ENCODE measurements at places on chromosomes 3 and 15.

GRCh38 chr15:55589287-55589686, 1.1 kb upstream of the PYGO1 start:
- peak; percentile 33 for DNase-seq

- DNase-seq = peak; percentile 93
Observed at GRCh38 chr3:134328147-134328591, 46.1 kb downstream of the AMOTL2 start.

- DNase-seq = no peak
Observed at GRCh38 chr3:23368731-23369130, 165.6 kb downstream of the UBE2E2 start.

GRCh38 chr3:54706738-54707137, 221.1 kb downstream of the LRTM1 start:
- DNase-seq = no peak

DNA sequence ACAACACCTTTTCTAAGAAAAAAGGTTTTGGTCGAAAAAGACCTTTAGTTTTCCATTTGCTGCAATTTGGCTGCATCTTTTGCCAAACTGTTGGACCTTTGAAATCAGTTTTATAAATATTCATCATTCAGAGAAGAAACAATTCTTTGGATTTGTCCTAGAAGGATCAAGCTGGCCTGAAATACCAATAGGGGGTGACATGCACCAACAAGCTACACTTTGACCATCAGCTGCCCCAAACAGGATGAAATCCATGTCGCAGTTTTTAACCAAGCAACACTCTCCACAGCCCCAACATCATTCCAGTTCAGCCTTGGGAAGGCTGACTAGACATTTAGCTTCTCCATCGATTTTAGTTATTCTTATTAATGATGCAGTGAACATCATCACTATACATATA, 9.8 kb downstream of the RPL15 start:
- peak; percentile 50 for DNase-seq

DNA sequence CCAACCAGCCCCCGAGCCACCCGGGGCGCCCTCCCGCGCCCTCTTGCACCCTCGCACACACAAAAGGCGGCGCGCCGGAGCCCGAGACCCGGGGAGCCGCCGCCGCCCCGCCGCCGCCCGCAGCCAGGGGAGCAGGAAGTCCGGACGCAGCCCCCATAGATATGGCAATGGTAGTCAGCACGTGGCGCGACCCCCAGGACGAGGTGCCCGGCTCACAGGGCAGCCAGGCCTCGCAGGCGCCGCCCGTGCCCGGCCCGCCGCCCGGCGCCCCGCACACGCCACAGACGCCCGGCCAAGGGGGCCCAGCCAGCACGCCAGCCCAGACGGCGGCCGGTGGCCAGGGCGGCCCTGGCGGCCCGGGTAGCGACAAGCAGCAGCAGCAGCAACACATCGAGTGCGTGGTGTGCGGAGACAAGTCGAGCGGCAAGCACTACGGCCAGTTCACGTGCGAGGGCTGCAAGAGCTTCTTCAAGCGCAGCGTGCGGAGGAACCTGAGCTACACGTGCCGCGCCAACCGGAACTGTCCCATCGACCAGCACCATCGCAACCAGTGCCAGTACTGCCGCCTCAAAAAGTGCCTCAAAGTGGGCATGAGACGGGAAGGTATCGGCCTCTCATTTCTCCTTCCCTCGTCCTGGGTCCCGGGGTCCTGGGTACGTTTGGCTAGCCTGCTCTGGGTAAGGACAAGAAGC, 1.6 kb downstream of the NR2F2 start:
- peak; percentile 51 for DNase-seq

GRCh38 chr3:146646261-146646660, 41.1 kb upstream of the PLSCR5 start:
- no peak for DNase-seq

DNA sequence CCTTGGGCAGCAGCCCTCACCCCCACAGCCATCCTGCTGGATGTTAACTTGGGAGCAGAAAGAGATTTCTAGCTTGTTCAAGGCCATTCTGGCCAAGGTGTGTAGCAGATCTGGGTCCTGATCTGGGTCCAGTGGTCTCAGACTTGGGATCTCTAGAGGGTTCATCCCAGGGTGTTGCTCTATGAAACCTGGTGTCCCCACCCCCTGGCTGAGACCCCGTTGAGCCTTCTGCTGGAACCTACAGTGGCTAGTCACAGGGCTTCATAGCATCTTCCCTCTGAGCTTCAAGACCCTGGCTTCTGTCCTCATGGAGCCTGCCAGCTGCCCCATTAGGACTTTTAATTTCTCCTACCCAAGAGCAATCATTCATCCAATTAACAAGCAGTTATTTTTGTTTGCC, 64.3 kb downstream of the EPHB1 start:
- DNase-seq = no peak

DNA sequence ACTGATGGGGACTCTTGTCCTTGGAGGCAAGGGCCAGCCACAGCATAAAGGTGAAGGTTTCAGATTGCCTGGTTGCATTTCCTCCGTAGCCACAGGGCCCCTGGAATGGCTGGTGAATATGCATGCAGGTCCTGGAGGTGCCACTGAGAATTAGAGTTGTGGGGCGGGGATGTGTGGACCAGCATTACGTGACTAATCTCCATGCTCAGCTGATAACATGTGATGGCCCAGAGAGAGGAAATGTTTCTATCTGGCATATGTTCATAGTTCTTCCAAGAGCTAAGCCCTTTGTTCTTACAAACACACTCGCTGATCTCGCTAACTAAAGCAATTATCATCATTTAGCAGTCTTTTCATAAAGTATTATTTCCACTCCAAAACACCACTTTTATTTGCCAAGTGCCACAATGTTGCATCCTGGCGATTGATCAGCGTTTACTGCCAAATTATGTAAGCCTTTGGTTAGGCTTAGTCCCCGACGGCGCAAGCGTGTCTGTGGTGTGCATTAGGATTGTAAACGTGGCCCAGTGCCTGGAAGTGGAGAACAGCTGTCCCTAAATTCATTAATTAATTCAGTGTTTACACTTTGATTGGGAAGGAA, 55.9 kb downstream of the CGNL1 start:
- peak; percentile 6 for DNase-seq

- no peak for DNase-seq
Observed at GRCh38 chr15:51621155-51621765, 1.3 kb downstream of the DMXL2 start.

GRCh38 chr15:78260489-78260888, 3.9 kb upstream of the DNAJA4 start:
- DNase-seq = no peak

DNA sequence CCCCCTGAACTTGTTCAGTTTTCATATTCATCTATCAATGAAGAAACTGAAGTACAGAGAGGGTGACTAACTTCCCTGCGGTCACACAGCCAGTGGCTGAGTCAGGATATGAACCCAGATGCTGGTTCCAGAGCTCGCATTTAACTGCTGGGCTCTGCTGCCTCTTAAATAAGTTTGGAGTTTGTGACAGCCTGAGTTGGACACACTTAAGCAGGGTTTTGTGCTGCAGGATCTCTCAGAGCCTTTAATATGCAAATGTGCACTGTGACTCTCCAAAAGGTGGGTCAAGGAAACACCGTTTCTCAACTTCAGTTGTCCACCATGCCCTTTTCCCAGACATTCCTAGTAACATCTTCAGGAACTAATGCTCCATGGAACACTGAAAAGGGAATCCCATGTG, 45.8 kb downstream of the EBLN2 start:
- no peak for DNase-seq

GRCh38 chr15:49235446-49236124, 65.5 kb downstream of the GALK2 start:
- peak; percentile 88 for DNase-seq

GRCh38 chr15:68204776-68205557, at the start of gene CALML4:
Gene CALML4 (minus strand): TSS chr15:68205332. CDS start chr15:68205247, 85 bp downstream.
- DNase-seq = peak; percentile 59

DNA sequence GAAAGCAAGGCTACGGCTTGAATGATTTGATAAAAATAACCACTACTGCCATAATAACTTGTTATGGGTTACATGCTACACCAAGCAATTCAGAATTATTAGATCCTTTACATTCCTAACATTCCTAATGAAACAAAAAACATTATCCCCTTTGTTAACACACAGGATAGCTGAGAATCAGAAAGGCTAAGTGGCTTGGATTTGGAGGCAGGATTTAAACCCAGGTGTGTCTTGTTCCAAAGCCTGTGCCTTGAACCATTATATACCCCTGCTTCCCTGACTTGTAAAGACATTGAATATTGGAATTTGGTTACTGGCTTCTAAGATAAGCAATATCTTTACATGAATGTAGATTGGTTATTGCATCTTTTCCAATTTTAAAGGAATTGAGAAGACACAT, 417.1 kb upstream of the GOLIM4 start:
- DNase-seq = no peak

Data from foreskin fibroblast (primary cell).